ENCODE measurements at places on chromosomes 3 and 15.

GRCh38 chr3:30449290-30449632 is 157.1 kb upstream of the TGFBR2 start:
- no peak for DNase-seq

DNA sequence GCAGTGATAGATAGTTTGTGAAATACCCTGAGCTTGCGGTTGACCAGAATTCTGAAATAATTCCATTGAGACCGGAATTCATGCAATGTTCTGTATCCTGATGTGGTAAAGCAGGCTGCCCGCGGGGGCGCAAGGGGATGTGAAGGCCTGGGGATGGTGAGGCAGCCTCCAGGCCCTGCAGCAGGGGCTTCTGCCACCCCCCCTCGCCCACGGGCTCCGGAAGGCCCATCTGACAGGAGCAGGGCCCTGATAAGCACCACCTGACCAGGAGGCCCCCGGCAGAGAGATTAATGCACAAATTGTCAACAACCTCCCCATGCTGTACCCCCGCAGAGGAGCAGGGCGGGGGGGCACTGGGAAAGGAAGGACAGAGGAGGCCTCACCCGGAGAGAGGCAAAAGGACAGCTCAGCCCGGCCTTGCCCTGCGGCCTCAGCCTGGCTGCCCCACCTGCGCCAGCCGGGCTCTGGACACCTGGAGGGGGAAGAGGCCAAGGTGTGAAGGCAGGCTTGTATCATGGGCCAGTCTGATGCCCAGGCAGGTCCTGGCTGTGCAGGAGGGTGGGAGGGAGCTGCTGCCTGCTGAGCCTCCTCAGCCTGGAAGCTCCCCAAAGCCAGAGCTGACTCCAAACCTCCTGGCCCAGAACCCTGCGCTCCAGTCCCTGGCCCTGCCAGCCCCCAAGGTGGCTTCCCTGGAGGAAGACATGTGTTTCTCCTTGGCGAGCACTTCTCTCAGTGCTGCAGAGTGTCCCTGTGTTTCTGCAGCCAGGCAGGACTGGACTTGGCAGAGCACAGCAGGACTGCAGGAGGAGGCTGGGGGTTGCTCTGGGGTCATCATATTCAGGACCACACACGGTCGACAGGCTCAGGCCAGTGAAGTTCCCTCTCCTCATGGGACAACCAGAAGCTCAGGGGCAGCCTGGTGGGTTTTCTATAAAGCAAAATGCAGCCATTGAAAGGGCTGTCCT is 46.5 kb downstream of the RPN1 start:
- no peak for DNase-seq

GRCh38 chr3:82236257-82236656 is 474.8 kb upstream of the GBE1 start:
- no peak for DNase-seq

- no peak for DNase-seq
Observed at GRCh38 chr3:149010504-149010951, 19.2 kb downstream of the GYG1 start.

DNA sequence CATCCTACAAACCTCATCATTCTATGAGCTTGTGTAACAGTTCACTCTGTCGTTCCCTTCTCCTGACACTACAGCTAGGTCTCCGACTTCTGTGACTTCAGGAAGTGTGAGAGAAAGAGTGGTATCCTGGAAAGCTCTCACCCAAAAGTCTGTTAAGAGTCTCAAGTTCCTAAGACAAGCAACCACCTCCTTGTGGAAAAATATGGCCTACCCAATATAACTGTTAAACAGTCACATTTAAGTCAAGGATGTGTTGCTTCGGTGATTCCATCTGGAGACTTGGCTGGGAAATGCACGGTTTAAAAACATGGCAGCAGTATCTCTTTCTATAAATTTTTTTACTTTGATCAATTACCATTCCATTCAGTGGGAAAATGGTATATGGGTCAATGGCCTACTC is 13.8 kb downstream of the FEZF2 start:
- DNase-seq = no peak

GRCh38 chr3:184874709-184875644 is 63.0 kb downstream of the VPS8 start:
- DNase-seq = no peak

DNA sequence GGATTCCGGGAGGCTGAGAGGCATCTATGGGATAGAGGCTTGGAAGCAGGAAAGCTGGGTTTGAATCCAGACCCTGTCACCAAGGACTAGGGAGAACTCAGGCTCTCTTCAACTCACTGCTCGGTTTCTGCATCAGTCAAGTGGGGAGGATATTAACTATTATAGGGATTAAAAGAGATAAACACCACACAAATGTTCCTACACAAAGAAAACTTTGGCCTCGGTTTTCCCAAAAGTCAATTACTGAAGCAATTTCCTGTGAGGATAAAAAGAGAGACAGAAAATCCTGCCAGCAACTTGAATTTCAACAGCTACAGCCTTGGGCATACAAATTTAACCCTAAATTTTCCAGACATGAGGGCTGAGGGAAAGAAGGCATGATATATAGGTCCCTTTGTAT is 36.0 kb downstream of the ITGB5 start:
- no peak for DNase-seq

DNA sequence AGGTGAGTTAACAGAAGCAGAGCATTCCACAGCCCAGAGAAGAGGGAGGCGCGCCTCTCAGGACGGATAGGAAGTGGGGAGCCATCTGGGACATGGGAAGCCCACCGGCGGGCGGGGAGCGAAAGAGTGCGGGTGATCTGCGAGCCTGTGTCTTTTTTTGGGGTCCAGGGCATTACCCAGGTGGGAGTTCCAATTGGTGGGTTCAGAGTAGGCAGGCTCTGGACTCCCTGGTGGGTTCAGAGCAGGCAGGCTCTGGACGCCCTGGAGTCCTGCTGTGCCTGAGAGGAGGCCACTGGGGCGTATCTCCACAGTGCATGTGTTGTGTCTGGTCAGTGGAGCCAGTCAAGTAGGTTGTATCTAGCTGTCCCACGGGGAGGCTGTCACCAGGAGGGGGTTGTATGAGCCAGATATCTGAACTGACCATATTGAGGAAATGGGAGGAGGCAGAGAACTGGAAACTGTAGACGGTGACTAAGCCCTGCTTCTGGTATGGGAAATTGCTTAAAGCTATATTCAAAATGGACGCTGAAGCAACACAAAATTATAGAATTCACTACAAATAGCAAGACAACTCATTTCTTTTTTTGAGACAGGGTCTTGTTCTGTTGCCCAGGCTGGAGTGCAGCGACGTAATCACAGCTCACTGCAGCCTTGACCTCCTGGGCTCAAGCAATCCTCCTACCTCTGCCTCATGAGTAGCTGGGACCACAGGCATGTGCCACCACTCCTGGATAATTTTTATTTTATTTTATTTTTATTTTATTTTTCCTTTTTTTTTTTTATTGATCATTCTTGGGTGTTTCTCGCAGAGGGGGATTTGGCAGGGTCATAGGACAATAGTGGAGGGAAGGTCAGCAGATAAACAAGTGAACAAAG is 34.5 kb upstream of the CHST2 start:
- no peak for DNase-seq
